ENCODE measurements at places on chromosomes 13 and 19. TPM values are rescaled to one million over a fixed set of nuclear protein-coding genes. Genes with fewer than 3 reads are reported as not detected.

DNA sequence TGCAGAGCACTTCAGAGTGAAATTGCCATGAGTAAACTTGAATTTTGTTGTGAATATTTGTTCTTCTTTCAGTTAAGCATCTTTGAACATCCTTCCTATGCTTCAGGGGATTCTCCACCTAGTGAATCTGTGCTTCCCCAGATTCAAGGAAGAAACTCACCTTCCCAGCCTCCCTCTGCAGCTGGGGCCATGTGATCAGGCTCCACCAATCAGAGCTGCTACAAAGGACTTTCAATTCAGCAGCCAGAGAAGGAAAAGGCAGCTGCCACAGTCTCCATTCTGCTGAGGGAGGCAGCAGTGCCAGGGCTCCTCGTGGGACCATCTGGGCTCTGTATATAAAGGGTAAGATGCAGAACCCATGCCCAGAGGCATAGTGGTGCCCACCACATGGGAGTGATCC, 89.7 kb upstream of the SIAH3 start:
- no peak overlapping the region for H3K27ac ChIP-seq
- no peak overlapping the region for H3K4me3 ChIP-seq
- no peaks in the 10 kb centered on the region for H3K4me1 ChIP-seq
- no peaks in the 10 kb centered on the region for H3K36me3 ChIP-seq

GRCh38 chr19:1616875-1617274, 11.6 kb upstream of the UQCR11 start:
- no peaks in the 10 kb centered on the region for H3K27me3 ChIP-seq
- H3K4me3 ChIP-seq: no peak overlapping the region
- peaks cover 10% of the 10 kb centered on the region for H3K36me3 ChIP-seq
- DNase-seq: no peak
- no peak overlapping the region for H3K27ac ChIP-seq
- no peaks in the 10 kb centered on the region for H3K4me1 ChIP-seq

DNA sequence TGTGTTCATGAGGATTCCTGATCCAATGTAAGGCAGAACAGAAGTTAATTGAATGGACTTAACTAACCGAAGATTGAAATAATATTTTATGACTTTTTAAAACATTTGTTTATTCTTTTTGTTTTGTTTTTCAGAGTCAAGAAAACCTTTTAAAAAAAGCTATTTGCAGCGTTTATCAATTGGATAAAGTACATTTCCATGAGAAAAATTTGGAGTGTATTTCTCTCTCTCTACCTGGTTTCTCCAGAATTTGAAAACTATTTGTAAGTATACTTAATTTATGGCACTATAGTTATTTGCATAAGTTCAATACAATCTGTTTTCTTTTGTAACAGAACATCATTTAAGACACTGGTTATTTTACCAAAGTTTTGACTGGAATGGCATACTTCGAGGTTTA, 208.0 kb upstream of the UBL3 start:
- no peaks in the 10 kb centered on the region for H3K36me3 ChIP-seq
- H3K4me3 ChIP-seq: no peak overlapping the region
- no peak overlapping the region for H3K27ac ChIP-seq
- DNase-seq: no peak

GRCh38 chr13:75996582-75996981, 360.5 kb downstream of the LMO7 start:
- H3K36me3 ChIP-seq: no peaks in the 10 kb centered on the region
- no peak for DNase-seq
- H3K4me3 ChIP-seq: no peak overlapping the region
- no peaks in the 10 kb centered on the region for H3K27me3 ChIP-seq

C19orf18 gene
- total RNA-seq: 0.80 TPM

DNA sequence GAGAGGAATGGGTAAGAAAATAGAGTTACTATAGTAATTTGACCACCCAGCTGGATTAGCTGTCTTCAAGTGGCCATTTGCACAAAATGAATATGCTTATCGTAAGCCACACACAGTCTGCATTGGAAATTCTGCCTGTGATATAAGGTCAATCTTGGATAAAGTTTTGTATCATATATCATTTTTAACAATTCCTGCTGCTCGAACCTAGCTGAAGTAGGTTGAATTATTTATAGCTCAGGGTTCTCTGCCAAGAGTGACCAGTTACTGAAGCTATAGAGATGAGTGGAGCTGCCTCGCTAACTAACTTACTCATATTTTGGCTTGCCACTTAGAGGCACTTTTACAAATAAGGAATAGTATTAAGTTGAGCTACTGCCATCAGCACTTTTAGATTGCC, 220.9 kb downstream of the RGCC start:
- no peak overlapping the region for H3K4me3 ChIP-seq
- H3K36me3 ChIP-seq: no peaks in the 10 kb centered on the region
- DNase-seq: no peak
- no peak overlapping the region for H3K27ac ChIP-seq

PEAK3 gene
- total RNA-seq: 1.8 TPM

DNA sequence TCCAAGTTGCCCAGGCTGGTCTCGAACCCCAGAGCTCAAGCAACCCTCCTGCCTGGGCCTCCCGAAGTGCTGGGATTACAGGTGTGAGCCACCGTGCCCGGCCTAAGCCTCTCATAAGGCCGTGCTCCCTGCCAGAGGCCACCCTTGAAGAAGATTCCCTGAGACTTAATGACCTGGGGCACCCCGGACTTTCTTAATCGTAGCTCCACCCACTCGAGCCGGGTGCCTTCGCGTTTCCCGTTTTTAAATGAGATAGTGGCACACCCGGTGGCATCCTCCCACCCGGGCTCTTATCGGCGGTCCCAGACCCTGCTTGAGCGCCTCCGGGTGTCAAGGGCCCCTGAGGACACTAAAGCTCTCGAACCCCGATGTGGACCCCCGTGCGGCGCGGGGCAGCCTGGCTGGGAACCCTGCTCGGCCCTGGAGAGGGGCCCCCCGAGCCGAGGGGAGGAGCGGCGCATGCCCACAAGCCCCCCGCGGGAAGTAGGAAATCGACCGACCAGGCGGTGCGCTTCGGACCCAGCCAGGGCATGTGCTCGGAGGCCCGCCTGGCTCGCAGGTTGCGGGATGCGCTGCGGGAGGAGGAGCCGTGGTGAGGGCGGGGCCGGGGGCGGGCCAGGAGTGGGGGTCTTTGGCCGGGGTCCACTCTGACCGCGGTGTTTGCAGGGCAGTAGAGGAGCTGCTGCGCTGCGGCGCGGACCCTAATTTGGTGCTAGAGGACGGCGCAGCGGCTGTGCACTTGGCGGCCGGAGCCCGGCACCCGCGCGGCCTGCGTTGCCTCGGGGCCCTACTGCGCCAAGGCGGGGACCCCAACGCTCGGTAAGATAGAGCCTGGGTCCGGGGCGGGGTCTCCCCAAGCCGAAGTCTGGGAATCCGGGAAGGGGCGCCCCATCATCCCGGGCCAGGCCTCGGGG, at the start of gene ANKLE1:
TSS of gene ANKLE1 (plus strand) at position 511 of the 914 bp plus-strand sequence. CDS start at position 531, 20 bp downstream.
- H3K36me3 ChIP-seq: no peaks in the 10 kb centered on the region
- H3K27me3 ChIP-seq: peaks cover 15% of the 10 kb centered on the region
- H3K4me1 ChIP-seq: peaks cover 5% of the 10 kb centered on the region

GRCh38 chr13:82772816-82773215, 1109.5 kb downstream of the SLITRK1 start:
- H3K27me3 ChIP-seq: no peaks in the 10 kb centered on the region
- no peak for DNase-seq
- H3K36me3 ChIP-seq: no peaks in the 10 kb centered on the region
- H3K4me3 ChIP-seq: no peak overlapping the region

DNA sequence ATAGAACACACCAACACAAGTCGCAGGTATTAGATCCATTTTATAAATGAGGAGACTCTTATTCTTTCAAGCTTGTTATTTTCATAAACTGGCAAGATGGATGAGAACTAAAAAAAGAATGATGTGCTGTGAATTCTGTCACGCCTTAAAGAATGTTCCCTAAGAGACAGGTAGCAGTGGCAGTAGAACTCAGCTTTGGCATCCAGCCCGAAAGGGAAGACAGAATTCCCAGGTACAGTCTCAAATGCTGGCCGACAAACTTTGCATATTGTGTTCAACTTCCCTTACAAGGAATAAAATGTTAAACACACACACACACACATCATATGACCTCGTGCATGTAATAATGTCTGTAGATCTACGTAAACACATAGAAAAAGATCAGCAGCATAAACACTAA, 3.2 kb downstream of the TMEM272 start:
- H3K4me1 ChIP-seq: no peaks in the 10 kb centered on the region
- H3K27me3 ChIP-seq: no peaks in the 10 kb centered on the region
- H3K36me3 ChIP-seq: no peaks in the 10 kb centered on the region
- DNase-seq: no peak
- H3K4me3 ChIP-seq: no peak overlapping the region

DNA sequence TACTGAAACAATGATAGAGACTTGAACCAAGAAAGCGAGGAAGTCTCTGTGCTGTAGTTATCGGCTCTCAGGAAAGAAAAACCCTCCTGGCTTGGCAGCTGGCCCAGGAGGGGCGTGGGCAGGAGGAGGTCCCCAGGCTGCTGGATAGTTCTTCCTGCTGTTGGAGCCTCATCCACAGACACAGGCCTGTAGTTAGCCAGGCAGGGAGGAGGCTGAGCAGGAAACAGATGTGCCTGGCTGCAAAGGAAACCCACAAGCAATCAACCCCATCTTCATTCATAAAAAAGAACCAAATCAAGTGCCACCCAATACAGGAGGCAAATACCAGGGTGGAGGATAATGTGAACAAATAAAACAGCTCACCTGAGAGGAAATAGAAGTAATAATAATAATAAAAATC, 86.2 kb downstream of the IRS2 start:
- H3K4me1 ChIP-seq: no peaks in the 10 kb centered on the region
- H3K27me3 ChIP-seq: no peaks in the 10 kb centered on the region
- H3K36me3 ChIP-seq: no peaks in the 10 kb centered on the region

CPT1C gene
- total RNA-seq: 0.80 TPM

GRCh38 chr19:39111593-39112199, 13.9 kb upstream of the PAK4 start:
- H3K36me3 ChIP-seq: no peaks in the 10 kb centered on the region
- H3K4me1 ChIP-seq: no peaks in the 10 kb centered on the region
- no peaks in the 10 kb centered on the region for H3K27me3 ChIP-seq
- peak overlapping the region; percentile 5 for H3K4me3 ChIP-seq
- H3K27ac ChIP-seq: peak overlapping the region; percentile 90

- H3K36me3 ChIP-seq: no peaks in the 10 kb centered on the region
- no peaks in the 10 kb centered on the region for H3K4me1 ChIP-seq
- no peak overlapping the region for H3K4me3 ChIP-seq
- no peak overlapping the region for H3K27ac ChIP-seq
- DNase-seq: no peak
- no peaks in the 10 kb centered on the region for H3K27me3 ChIP-seq
Observed at GRCh38 chr13:46982856-46983582, 86.2 kb upstream of the HTR2A start.

DNA sequence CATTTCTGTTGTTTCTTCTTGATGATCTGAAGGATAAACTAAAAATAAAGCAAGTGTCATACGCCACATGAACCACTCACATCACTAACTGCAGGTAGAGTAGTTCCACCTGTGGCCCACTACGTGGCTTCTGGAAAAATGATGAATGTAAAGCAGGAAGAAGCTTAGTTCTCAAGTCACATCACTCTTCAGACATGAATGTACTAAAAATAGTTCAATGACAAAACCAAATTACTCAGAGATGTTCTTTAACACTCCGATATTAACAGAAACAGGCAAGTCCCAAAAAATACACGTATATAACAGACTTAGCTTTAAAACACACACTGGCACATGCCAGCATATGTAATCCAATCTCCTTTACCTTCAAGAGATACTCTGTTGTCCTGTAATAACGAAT, 21.6 kb downstream of the RAB20 start:
- H3K27ac ChIP-seq: no peak overlapping the region
- H3K4me3 ChIP-seq: no peak overlapping the region
- H3K36me3 ChIP-seq: no peaks in the 10 kb centered on the region

RNF17 gene
- total RNA-seq: not detected

DNA sequence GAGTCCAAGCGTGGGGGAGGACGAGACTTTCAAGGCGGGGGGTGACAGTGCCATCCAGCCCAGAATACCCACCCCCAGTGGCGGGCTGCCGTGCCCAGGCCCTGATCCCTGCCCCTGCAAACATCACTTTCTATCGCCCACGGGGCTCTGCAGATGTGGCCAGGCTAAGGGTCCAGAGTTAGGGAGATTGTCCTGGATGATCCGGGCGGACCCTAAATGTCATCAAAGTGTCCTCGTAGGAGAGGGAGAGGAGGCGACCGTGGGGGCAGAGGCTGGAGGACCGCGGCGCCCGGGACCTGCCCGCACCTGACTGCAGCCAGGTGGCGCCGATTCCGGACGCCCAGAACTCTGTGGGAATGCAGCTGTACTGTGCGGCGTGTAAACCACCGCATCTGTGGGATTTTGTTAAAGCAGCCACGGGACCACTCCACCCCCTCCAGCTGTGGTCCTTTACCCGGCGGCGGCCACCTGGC, 32.4 kb downstream of the GJA3 start:
- H3K27ac ChIP-seq: peak overlapping the region; percentile 83
- no peaks in the 10 kb centered on the region for H3K36me3 ChIP-seq
- H3K4me1 ChIP-seq: no peaks in the 10 kb centered on the region
- no peak for DNase-seq

- no peak for DNase-seq
- no peaks in the 10 kb centered on the region for H3K36me3 ChIP-seq
- no peaks in the 10 kb centered on the region for H3K4me1 ChIP-seq
- H3K4me3 ChIP-seq: no peak overlapping the region
- no peak overlapping the region for H3K27ac ChIP-seq
Observed at GRCh38 chr19:38032151-38032550, 125.1 kb downstream of the SIPA1L3 start.

DNA sequence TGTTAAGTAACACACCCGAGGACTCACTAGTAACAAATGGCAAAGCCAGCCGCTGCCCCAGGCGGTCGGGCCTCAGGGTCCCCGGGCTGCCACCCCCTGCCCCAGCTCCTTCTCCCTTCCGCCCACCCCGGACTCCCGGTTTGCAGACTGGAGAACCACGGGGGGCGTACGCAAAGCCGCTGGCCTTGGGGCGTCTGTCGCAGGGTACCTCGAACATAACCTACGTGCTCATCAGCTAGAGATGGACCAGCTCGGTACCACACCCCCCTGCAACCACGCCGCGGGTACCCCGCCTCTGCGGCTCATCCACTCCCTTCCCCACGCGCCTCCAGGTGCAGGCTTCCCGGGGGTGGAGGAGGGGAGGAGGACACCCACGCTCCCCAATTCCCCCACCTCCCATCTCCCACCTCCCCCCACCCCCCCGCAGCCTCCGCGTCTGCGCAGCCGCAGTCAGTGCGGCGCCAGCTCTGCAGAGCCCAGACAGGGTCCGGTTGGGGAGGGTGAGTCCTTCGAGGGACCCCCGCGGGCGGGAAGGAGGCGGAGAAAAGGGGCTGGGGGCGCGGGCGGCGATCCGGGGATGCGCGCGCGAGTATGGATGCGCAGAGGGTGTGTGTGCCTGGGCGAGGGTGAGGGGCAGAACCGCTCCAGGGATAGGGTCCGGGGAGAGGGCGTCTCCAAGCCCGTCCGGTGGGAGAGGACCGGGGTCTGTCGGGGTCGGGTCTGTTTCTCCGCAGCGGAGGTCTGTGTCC, at the start of gene SMIM17:
TSS of gene SMIM17 (plus strand) at position 449 of the 749 bp plus-strand sequence. CDS start 2,509 bp downstream, outside the sequence.
- no peaks in the 10 kb centered on the region for H3K36me3 ChIP-seq
- no peak within 1 kb of the TSS for H3K27ac ChIP-seq
- no peaks in the 10 kb centered on the region for H3K27me3 ChIP-seq
- DNase-seq: no peak
- H3K4me1 ChIP-seq: no peaks in the 10 kb centered on the region

TMEM143 gene
- 10.5 TPM for total RNA-seq

GRCh38 chr19:17041976-17042375, 15.4 kb upstream of the CPAMD8 start:
- H3K4me1 ChIP-seq: no peaks in the 10 kb centered on the region
- DNase-seq: no peak
- no peaks in the 10 kb centered on the region for H3K27me3 ChIP-seq
- no peak overlapping the region for H3K27ac ChIP-seq

URAD gene
- 1.3 TPM for total RNA-seq

All from breast epithelium (tissue), 4 donors.